A549 treated with CORT108297 at 1 μM for 4 hours (cell line): ENCODE measurements at places on chromosomes 1 and 21. TPM values are rescaled to one million over a fixed set of nuclear protein-coding genes. Genes with fewer than 3 reads are reported as not detected.

Gene ADAM30
- not detected in 5 replicates for total RNA-seq

Gene NBPF20
- 2.9 to 3.7 TPM (median 3.1 TPM) in 5 replicates for total RNA-seq

Gene ASAP3
- total RNA-seq, result 2.7 to 4.4 TPM (median 4.0 TPM) in 5 replicates

Gene GRHL3
- 0.48 to 0.79 TPM (median 0.54 TPM) in 5 replicates for total RNA-seq

Gene NUDC
- total RNA-seq, result 121 to 141 TPM (median 129 TPM) in 5 replicates

Gene NCAM2
- not detected in 5 replicates for total RNA-seq

Gene TTC22
- not detected in 5 replicates for total RNA-seq

Gene AMPD1
- total RNA-seq, result 0.07 TPM in 1 of 5 replicates, not detected in the others
